ENCODE measurements at places on chromosomes 2 and 18.

- no peak for DNase-seq
These were observed 149.7 kb downstream of the SMAD7 start for GRCh38 chr18:48800876-48801727.

DNA sequence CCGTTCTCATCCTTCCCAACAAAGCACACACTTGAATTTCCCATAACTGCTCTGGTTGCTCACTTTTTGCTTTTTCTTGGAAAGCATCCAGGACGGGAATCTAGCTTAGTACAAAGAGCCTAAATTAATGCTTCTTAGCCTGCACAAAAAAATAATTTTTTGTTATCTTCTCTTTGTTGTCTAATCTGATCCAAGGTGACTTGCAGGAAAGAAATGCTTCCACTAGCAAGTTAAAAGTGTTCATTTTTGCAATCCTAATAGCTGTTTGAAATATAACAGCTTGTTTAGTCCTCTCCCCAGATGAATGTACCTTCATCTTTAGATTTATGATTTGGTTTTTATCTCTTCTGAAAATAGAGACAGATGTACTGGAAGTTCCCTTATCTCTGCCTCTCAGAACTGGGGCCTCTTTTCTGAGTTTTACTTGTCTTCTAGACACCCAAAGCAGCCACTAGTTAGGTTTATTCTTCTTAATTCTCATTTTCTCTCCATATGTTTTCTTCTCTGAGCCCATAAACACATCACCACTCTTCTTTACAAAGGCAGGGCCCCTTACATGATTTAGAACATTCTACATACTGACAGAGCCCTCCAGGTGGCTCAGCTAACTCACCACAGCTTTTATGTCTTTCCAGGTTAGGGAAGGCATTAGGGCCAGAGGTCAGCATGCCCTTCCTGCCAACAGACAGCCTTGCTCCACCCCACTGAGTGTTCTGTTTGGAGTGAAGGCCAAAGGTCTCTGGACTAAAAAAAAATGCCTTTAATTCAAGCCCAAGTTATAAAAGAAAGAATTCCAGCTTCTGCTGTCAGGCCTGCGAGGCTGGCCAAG, 74.7 kb upstream of the MAP4K3 start:
- DNase-seq: no peak

GRCh38 chr2:60884800-60885199, 3.4 kb downstream of the REL start:
- no peak for DNase-seq

GRCh38 chr18:3513481-3513880, 63.5 kb downstream of the TGIF1 start:
- DNase-seq: no peak

GRCh38 chr18:34661464-34662087, 48.5 kb upstream of the DTNA start:
- DNase-seq: peak; percentile 76

GRCh38 chr2:230425377-230425776, 9.4 kb downstream of the SP100 start:
- DNase-seq: no peak

- DNase-seq: no peak
These were observed 135.8 kb upstream of the HAAO start for GRCh38 chr2:42928161-42928691.
